T-helper 2 cell treated with Interferon-gamma antibody and Interleukin-4, amounts not matched to agents 100 ng/mL and 5 ng/mL, for 36 hours (primary cell): ENCODE measurements at places on chromosomes 11 and 22. TPM values are rescaled to one million over a fixed set of nuclear protein-coding genes. Genes with fewer than 3 reads are reported as not detected.

Gene KCNK4
- not detected in 2 replicates for total RNA-seq

Gene DDI1
- not detected in 2 replicates for total RNA-seq

Gene ACR
- total RNA-seq: not detected in 2 replicates

Gene SHISAL1
- not detected in 2 replicates for total RNA-seq

Gene CYB5R2
- 1.6 and 1.7 TPM in 2 replicates for total RNA-seq

Gene IL18
- 1.4 TPM in 2 replicates for total RNA-seq
